ENCODE measurements at places on chromosomes 4 and X.

- no peak for DNase-seq
Measured at GRCh38 chr4:99649208-99649607, 8.4 kb downstream of the C4orf54 start.

DNA sequence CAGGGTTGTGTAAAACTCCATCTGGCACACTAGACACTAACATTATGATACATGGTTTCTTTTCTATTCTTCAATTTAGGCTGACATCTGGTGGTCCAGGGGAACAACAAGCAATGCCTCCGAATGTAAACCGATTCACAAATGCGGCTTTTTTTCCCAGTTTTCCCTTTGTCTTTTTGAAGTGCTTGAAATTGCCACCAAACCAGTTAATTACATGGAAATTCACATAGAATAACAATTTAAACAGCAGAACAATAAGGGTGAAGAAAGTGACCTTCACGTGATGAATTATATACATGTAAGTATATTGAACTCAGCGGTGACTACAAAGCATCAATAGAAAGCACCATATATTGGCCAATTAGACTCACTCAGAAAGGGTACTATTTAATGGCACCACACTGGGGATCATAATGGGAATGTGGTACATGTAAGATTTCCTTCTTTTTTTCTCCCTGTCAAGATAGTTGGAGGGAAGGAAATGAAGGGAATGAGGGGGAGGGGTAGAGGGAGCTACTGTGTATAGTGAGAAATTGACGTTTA, 103.9 kb downstream of the MMRN1 start:
- DNase-seq = no peak

DNA sequence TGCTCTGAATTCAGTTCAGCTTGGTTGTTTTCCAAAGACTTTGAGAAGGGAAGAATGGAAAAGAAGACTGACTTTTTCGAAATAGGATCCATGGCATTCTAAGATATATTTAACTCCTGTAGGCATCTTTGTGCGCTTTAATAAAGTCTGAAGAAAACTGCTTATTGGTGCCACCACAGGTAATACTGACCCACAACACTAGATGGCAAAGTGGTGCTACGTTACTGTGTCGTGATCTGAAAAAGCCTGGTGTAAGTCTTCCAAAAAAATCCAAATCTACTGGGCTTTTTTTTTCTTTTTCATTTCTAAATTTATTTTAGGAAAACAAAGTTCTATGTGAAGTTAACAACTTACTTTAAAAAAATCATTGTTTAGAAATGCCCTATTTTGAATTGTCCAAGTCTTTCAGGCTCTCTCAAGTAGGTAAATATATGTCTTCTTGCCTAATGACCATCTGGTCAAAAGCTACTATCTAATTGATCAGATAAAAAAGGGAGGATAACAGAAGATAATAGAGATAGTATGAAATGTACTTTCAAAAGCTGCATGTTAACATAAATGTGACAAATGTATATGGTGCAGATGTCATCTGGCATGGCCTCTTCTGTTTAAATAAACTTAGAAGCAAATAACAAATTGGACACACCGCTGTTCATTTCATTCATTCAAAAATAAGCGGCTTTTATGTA, 47.0 kb upstream of the MID1IP1 start:
- no peak for DNase-seq

- no peak for DNase-seq
Measured at GRCh38 chr4:80007745-80008149, 65.3 kb downstream of the ANTXR2 start.

GRCh38 chr4:184680698-184681097, 31.2 kb downstream of the PRIMPOL start:
- no peak for DNase-seq

DNA sequence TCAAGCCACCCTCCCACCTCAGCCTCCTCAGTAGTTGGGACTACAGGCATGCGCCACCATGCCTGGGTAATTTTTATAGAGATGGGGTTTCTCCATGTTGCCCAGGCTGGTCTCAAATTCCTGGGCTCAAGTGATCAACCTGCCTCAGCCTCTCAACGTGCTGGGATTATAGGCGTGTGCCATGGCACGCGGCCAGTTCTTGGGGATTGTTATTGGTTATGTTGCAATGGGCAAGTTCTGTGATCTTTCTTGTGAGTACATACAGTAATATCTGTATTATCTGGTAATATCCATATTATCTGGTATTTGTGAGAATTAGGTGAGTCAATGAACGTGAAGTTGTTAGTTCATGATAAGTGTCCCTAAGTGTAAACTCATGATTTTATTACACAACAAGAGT, 90.3 kb upstream of the TBL1X start:
- DNase-seq = no peak

GRCh38 chr4:146285037-146285436, 70.7 kb downstream of the REELD1 start:
- DNase-seq = no peak

- DNase-seq = peak; percentile 16
Measured at GRCh38 chrX:136768469-136769084, 12.2 kb downstream of the ARHGEF6 start.

DNA sequence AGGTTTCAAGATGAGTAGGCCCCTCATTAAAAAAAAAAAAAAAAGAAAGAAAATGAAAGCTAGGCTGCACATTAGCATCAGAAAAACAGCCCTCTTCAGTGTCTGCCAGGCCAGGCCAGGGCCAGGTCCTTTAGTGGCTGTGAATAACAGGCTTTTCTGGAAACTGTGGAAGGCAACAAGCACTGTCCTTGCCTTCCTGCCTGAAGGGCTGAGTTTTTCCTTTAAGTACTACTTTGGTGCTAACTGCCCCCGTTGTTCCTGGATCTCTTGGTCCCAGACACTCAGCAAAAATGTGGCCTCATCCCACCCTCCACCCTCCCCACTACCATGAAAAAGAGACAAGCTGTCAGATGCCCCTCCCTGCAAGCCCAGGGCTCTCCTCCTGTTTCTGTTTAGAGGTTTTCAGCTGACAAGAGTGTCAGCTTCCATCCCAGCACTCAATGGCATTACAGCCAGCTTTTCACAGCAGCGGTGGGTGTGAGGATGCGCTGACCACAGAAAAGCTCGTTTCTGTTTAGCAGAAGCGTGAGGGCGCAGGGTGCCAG, 174.2 kb downstream of the NHS start:
- DNase-seq = no peak

GRCh38 chrX:70954871-70955270, 24.0 kb upstream of the SLC7A3 start:
- no peak for DNase-seq

DNA sequence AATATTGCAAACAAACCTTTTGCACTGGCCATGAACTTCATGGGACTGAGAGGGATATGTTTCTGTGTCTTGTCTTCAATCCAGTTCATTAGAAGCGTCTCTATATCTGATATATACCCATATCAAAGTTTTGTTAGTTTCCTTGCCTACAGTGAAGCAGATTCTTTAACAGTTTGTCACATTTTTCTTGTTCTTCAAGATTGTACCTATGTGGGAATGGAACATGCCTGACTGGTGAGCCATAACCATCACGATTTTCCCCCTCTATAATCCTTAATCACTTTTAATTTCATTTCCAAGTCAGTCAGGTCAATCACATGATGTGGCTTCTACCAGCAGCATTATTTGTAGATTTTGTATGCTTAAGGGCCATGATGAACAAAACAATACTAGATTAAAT, 197.1 kb upstream of the PDE5A start:
- DNase-seq = no peak

- DNase-seq = no peak
Measured at GRCh38 chr4:111748157-111748556, 397.1 kb upstream of the FAM241A start.

GRCh38 chrX:37712458-37712857, 26.9 kb downstream of the XK start:
- peak; percentile 1 for DNase-seq

DNA sequence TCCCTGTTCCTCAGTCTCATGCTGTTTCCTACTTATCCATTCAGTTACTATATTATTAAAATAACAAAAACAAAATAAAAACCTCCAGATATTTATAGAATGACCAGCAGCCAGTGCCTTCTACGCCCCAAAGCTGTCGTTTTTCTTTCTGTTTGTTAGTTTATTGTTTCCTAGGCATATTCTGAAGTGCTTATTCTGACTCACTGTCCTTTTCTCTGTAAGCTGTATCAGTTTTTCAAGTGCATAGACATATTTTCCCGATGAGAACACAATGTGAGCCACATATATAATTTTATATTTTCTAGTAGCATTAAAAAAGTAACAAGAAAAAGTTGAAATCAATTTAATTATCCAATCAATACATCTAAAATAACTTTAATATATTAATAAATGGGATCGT, 2158.6 kb upstream of the TENM3 start:
- no peak for DNase-seq
